ENCODE measurements at places on chromosomes 7 and 10.

DNA sequence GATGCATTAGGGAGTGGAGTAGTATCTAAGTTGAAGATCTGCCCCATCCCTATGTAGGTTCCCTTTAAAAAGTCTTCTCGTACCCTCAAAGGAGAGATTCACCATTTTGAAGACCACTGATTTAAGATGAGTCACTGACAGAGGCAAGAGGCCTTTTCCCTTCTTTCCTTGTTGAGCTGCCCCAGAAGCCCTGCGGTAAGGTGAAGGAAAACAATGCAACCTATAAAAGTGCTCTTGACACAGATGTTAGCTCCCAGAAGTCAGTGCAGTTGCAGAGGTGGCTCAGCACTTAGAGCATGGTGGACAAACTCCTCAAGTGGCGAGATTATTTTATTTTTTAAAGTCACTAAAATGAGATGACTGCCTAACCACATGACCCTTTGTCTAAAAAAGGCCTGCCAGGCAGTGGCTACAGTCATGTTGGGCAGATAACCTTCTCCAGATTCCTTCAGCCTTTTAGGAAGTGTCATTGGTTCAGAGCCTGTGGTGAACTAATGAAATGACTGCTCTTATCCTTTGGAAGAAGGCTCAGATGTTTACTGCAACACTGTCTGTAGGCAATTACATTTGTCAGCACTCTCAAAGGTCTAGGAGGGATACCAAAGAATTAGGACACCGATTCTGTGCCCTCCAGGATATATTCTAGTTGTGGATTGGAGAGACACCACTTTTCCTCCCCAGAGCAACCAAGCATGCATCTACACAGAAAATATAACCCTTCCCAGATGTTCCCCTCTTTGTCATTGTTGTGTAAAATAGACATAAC lies 88.7 kb downstream of the ARID5B start:
- peak; percentile 13 for DNase-seq

DNA sequence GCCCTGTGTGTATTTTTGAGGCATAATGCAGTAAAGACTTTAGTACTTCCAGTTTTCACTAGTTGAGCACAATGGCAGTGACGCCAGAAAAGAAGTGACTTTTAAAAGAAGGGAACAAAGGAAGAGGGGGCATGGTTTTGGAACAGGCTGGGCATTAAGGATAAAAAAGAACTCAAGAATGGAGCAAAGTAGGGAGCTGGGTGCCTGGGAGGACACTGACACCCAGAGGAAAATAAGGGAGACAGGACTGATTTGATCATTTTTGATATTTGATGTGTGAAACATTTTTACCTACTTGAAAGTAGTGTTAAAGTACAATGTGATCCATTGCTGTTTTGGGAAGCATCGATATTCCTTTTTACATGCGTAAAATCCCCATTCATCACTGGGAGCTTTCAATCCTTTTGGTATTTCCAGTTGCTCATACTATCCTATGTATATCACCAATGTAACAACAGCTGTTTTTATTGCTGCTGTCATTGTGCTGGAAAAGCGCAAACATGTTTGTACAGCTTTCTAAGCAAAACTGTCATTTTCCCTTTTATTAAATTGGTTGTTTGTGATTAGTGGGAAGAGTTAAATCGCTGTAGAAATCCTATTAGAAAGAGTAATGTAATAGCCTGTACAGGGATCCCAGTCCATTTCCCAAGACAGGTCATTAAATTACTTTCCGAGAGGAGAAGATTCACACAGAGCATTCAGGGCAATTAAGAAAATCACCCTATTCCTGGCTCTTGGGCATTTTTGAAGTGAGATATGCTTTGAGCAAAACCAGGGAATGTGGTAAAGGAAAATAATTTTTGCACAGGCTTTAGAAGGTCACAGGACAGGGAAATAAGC lies 85.2 kb downstream of the ADAM12 start:
- DNase-seq, result peak; percentile 30

GRCh38 chr10:133047526-133048123 lies 40.1 kb upstream of the ADGRA1 start:
- no peak for DNase-seq

DNA sequence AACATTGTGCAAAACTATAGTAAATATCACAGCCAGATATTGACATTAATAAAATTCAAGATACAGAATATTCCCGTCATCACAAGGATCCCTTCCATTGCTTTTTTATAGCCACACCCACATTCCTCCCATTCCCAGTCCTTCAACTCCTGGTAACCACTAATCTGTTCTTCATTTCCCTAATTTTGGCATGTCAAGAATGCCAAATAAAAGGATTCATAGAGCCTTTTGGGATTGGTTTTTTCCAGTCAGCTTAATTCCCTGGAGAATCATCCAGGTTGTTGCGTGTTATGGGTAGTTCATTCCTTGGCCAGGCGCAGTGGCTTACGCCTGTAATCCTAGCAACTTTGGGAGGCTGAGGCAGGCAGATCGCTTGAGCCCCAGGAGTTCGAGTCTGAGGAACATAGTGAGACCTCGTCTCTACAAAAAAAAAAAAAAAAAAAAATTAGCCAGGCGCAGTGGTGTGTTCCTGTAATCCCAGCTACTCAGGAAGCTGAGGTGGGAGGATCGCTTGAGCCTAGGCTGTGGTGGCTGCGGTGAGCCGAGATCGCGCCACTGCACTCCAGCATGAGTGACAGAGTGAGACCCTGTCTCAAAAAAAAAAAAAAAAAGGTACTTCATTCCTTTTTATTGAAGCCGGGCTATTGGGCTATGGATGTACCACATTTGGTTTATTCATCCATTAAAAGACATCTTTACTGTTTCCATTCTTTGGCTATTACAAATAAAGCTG lies 2.7 kb downstream of the OGDH start:
- DNase-seq, result peak; percentile 85

GRCh38 chr10:35961501-35961900 lies 319.4 kb upstream of the FZD8 start:
- peak; percentile 21 for DNase-seq

- DNase-seq, result peak; percentile 1
These were observed 127.7 kb downstream of the ELMO1 start for GRCh38 chr7:37320848-37321468.

- DNase-seq, result no peak
These were observed 68.2 kb downstream of the CHST15 start for GRCh38 chr10:124025152-124025551.

- DNase-seq, result peak; percentile 86
These were observed 435.8 kb downstream of the EXOC4 start for GRCh38 chr7:133688483-133689239.

DNA sequence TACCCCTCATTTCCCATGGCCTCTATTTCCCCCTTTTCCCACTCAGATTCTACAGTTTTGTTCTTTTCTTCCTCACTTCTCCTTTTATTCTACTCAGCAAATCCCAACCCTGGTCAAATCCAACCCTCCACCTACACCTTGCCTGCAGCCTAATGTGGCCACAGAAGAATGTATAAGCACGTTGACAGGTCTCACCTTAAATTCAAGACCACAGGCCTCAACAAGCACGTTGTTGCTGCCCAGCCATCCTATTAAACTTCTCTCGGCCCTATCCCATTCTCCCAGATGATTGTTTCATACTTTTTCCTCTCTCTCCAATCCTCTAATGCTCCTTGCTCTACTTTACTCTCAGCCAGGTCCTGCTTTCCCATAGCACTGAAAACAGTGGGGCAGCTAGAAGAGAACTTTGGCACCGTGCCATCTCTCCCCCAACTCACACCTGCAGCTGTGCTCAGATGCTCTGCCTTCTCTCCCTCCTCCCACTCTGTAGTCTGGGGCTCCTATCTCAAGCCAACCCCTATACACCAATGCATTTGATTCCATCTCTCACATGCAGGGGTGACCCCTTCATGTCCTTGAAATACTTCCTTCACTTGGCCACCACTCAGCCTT lies 6.8 kb upstream of the EIF3A start:
- DNase-seq, result no peak

DNA sequence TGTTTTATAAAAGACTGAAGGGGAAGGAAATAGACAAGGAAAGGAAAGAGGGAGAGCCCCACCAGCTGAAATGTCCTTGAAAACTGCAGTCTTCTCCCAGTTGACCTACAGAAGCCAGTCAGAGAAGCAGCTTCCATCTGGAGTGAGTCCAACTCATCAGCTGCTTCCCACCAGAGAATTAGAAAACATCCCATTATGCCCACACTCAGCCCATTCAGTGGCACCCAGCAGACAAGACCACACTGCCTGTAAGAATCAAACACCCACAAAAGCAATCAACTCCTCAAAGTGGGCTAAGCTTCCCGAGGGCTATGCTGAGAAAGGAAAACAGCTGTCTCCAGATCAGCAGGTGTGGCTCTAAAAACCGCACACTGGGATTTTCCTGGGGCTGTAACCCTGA lies 29.6 kb upstream of the TMEM213 start:
- DNase-seq, result no peak

GRCh38 chr10:132704008-132704814 lies 81.7 kb downstream of the NKX6-2 start:
- no peak for DNase-seq

GRCh38 chr10:86393862-86394455 lies 27.4 kb upstream of the GRID1 start:
- DNase-seq, result no peak

DNA sequence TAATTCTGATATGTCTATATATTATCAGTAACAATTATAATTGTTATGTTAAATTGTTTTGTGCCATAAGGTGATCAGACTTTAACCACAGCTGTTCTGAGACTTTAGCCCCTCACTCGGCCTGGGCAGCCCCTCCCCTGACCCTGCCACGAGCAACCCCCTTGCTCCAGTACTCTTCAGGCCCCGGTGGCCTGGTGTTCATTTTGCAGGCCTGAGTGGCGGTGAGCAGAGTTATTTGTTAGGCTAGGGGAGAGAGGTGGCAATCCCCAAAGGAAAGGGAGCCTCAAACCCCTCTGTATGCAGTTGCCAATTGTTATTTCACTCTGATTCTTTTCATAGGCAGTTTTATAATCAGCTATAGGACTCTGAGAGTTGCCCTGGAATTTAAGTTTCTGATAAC lies 22.9 kb upstream of the CREB3L2 start:
- no peak for DNase-seq

- peak; percentile 44 for DNase-seq
These were observed 45.2 kb upstream of the INSIG1 start for GRCh38 chr7:155252444-155252887.

- no peak for DNase-seq
These were observed 5.1 kb downstream of the PLPP4 start for GRCh38 chr10:120462018-120462682.

DNA sequence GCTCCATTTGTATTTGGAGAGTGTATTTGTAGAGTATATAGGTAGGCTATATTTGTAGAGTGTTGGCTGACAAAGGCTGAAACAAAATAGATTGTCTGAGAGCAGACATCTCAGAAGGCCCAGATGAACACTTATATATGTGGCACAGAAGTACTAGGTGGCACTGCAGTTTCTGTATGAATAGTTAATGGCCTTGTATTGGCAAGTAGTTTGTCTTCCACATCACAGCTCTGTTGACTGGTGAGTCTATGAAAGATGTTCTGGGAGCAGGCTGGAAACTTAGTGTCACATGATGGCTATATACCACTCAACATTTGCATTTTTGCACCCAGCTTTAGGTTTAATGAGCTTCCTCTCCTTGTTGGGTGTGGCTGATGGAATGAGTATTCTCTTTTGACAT lies 51.9 kb downstream of the CCNY start:
- DNase-seq, result no peak

GRCh38 chr10:103802081-103802480 lies 53.3 kb downstream of the SH3PXD2A start:
- DNase-seq, result no peak

DNA sequence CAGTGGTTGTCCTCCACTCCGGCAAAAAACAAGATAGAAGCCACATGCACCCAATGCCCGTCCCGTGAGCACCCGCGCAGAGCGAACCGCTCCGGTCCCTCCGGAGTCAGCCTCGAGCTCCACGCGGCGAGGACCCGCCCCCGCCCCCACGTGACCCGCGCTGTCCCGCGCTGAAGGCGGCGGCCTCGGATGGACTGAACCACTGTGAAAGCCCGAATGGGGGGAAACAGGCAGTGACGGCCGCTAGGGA lies 766 bp upstream of the EIF3B start:
- peak; percentile 91 for DNase-seq

DNA sequence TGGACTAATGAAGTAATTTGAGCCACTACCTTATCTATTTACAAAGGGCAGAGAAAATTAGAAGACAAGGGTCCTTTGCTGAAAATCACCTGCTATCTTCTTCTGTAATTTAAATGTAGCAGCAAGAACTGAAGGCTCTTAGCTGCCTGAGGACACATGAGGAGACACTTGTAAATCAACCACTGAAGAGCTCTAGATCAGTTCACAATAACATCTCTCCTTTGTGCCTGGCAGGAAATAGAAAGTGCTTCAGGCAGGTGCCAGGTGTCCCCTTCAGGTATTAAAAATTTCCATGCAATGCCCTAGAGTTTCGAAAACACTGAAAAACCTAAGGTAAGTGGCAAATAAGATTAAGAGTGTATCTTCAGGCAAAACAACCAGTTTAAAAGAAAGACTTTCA lies 474.6 kb downstream of the GRM8 start:
- DNase-seq, result no peak
